Astrocyte of the spinal cord (primary cell): ENCODE measurements at places on chromosomes 6 and 20.
A peak's percentile ranks its signal among the peaks of the same experiment; 100 is the strongest.

DNA sequence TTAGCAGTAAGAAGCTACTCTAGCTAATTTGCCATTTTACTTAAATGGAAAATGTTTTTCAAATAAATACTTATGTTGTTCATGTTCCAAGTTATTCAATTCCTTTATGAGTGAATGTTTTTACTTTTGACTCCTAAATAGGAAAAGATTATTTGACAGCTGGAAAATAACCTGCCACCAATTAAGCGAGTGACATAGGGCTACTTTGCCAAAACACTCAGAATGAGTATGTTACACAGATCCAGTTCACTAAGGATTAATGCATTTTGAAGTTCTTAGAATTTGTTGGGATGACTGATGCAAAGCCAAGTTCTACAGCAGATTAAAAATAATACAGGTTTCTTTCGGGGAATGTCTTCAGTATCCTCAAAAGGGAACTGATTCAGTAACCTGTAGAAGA, 144.4 kb downstream of the ADGRG6 start:
- DNase-seq: no peak

- no peak for DNase-seq
Measured at GRCh38 chr20:42432496-42433334, 757.0 kb downstream of the PTPRT start.

GRCh38 chr6:158284876-158285655, 27.2 kb upstream of the TULP4 start:
- DNase-seq: peak; percentile 15

GRCh38 chr6:112214739-112215269, 39.6 kb downstream of the LAMA4 start:
- DNase-seq: no peak

DNA sequence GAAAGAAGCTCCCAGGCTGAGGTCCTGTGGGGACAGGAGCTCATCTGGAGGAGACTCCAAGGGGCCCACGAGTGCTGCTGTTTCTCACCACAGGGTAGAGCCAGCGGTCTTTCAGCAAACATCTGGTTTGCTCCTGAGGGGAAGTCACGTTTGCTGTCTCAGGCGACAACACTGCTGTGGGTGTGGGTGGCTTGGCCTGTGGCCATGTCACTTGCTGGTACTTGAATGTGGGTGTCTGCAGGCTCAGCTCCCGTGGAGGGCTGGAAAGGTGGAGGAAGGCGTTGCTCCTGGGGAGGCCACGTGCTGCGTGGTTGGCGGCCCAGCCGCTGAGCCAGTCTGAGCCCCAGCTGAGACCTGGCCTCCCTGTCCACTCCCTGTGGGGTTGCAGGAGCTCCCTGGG, 52.8 kb upstream of the MPC1 start:
- DNase-seq: no peak

GRCh38 chr6:43669922-43670622, 17.5 kb downstream of the MRPS18A start:
- DNase-seq: no peak

DNA sequence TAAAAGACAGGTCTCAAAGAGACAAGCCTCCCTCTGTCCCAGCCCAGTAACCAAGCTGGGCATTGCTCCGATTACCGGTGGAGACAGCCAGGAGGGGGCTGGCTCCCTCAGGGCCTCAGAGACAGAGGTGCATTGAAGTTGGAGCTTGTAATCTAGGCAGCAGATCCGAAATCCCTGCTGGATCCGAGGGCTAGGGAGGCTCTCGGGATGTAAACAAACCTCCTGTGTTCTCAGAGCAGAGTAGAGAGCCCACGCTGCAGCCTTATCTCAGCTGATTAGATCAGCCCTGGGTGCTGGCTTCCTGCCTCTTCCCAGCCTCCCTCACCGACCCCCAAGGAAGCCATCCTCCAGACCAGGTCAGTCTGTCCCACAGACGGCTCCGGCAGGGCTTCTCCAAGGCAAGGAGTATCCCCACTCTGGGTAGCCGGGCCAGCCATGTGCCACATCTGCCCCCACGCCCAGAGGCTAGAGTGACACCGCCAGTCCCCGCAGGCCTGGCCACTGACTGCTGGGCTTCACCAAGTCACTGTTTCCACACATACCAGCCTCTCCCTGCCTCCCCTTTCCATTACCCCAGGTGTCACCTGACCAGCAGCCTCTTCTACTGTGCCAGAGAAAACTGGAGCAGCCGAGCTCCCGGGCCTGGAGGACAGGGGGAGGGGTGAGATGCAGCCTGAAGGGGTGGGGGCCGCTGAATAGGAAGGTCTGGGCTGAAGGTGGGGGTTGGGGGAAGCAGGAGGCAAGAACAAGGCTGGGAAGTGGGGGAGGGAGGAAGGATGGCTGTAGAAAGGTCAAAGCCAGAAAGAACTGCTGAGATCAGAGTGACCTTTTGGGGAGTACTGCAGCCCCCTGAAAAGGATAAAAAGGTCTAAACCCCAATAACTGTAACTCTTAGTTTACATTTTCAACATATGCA, 6.0 kb downstream of the SDC4 start:
- DNase-seq: peak; percentile 47

GRCh38 chr6:7441048-7441775, 51.6 kb downstream of the RIOK1 start:
- no peak for DNase-seq

- DNase-seq: no peak
Measured at GRCh38 chr6:17277256-17277655, 3.9 kb upstream of the RBM24 start.

- no peak for DNase-seq
Measured at GRCh38 chr6:77095936-77096627, 367.2 kb downstream of the HTR1B start.

DNA sequence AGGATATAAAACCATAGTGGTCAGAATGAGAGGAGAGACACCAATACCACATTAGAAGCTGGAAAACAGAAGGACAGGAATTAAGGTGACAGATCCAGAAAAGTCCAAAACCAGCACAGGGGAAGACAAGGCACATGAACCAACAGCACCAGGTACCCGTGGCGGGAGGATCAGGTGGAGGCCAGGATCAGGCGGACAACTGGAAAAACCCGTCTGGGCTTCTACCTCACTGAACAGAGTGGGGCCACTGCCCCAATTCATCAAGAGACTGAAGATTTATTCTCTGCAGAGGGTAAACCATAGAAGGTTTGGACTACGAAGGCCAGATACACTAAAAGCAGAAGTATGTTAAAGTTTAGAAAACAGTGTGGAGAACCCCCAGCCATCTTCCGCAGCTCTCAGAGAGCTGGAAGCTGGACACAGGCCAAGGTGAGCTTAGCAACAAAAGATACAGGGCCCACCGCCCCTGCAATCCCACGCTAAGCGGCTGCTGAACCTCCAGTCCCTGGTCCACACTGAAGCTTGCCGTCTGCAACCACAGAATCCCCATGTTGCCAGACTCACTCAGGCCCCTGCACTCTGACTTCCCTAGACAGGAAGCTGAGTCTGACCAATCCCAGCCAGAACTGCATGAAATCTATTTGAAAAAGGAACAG, 29.9 kb downstream of the ABHD12 start:
- peak; percentile 73 for DNase-seq

GRCh38 chr6:159357211-159357915, 188.2 kb downstream of the FNDC1 start:
- DNase-seq: no peak

- DNase-seq: no peak
Measured at GRCh38 chr20:2327620-2328555, 32.1 kb downstream of the TGM3 start.

GRCh38 chr20:42886046-42886445, 303.7 kb downstream of the PTPRT start:
- no peak for DNase-seq

GRCh38 chr6:101722991-101723579, 329.6 kb downstream of the GRIK2 start:
- peak; percentile 86 for DNase-seq

DNA sequence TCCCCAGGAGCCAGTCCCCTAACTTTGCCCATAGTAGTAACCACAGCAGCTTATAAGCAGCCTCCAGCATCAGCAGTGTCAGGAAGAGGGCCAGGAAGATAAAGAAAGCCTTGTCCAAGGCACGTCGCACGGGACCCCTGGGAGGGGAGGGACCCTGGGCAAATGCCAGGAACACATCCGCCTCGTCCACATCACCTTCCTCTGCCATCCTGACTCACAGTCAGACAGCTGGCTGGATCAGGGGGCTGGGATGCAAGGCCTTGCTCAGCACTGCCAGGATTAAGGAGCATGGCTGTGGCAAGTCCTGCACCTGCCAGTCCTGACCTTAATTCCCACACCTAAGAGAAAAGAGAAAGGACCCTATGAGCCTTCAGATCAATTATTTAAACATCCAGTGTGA, 11.5 kb upstream of the ZBTB22 start:
- no peak for DNase-seq

GRCh38 chr6:23213651-23214050, 644.3 kb downstream of the HDGFL1 start:
- no peak for DNase-seq

GRCh38 chr6:19660123-19660910, 176.9 kb upstream of the ID4 start:
- no peak for DNase-seq

- no peak for DNase-seq
Measured at GRCh38 chr20:44123874-44124535, 63.0 kb downstream of the JPH2 start.

GRCh38 chr6:157244175-157244574, 79.1 kb downstream of the TMEM242 start:
- DNase-seq: no peak

DNA sequence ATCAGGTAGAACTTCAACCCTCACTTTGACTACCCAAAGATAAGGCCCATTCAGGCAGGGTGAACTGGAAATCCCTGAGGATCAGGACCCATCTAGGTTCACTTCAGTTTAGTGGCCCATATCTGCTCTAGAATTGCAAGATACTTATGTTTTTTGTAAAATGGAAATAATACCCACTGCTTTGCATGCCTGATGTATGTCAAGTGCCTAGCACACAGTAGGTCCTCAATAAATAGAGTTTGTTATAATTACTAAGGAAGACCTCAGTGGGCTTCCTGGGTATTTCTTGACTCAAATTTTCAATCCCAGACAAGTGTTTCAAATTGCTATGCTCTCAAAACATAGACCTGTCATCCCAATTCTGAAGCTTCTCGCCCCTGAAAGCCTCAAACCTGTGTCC, 32.5 kb downstream of the PIGU start:
- DNase-seq: no peak

- no peak for DNase-seq
Measured at GRCh38 chr20:43320536-43320935, 130.8 kb upstream of the PTPRT start.

- no peak for DNase-seq
Measured at GRCh38 chr20:60215816-60216730, 257.9 kb downstream of the CDH26 start.

DNA sequence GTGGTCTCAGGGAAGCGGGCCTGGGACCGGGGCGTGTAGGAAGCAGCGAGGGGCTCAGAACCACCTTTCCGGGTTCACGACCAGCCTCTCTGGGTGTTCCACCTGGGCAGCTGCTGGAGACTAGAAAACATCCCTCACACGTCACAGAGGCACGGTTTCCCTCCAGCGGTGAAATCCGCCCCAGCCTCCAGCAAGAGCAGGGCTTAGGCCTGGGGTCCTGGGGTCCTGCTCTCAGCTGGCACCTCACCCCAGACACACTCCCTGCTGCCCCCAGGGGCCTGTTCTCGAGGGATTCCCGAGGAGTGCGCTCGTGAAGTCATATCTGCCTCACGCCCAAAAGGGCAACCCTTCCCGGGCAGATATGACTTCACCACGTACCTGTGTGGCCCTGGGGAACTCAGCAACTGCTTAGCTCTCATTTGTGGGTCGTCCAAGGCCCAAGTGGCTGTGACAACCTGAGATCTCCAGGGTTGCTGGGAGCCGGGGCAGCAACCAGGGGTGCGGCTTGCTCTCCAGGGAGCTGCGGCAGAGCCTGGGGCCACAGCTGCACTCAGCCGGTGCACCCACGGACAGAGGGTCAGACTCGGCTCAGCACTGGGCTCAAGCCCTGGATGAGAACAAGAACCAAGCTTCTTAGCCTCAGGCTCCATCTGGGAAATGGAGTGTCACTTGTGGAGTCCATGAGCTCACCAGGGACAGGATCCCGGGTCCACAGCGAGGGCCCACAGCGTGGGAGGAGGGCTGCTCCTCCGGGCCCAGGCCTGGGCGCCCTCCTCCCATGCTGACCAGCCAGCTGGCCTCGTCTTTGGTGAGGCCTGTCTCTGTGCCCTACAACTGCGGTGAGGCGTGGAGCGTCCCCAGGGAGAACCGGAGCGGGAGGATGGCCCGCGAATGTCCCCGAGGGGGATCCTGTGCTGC, 661 bp downstream of the FNDC11 start:
- DNase-seq: no peak

- no peak for DNase-seq
Measured at GRCh38 chr20:63735859-63736718, at the start of gene LIME1. Gene LIME1, plus strand, starts transcription at chr20:63736664. Its CDS starts 886 bp downstream, at chr20:63737550.

DNA sequence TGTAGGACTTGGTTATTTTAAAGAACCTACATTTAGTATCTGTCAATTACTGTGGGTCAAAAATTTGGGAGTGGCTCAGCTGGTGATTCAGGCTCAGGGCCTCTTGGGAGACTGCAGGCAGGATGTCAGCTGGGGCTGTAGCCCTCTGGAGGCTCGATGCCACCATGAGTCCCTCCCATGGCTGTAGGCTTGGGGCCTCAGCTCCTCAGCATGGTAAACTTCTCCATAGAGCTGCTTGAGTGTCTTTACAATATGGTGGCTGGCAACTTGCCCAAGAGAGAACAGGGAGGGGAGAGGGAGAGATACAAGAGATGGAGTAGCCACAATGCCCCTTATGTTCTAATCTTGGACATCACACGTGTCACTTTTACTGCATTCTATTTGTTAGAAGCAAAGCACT, 470.4 kb downstream of the CDH26 start:
- DNase-seq: no peak

DNA sequence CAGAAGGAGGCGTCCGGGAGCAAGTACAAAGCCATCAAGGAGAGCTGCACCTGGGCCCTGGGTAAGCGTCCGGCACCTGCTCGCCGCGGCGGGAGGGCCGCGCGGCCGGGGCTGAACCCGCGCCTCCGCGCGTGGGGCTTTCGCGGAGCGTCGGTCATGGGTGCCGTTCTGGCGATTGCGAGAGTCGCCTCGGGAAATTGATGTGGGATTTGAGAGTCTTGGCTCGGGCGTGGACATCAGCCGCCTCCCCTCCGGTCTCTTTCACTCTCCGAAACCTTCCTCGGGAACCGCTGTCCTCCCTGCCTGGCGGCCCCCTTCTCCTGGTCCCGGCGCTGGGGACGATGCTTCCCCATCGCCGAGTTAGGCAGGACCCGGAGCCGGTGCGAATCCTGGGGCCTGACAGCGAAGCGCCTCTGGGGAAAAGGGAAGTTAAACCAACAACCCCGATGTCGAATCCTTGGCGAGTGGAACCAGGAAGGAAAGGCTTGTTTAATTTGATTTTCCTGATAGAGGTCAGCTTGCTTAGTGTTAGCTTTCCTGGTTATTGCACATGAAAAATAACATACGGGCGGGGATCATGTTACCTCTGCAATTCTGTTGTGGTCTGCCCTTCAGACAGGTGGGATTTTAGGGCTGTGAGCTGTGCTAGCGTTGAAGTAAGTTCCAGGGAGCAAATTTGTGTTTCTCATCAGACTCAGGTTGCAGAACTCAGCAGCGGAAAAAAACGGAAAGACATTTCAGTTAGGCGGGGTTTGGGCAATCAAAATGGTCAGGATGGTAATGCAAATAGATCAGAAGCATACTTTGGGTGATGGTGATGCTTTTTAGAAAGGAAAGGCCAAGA, 594 bp downstream of the ARFGEF3 start:
- DNase-seq: peak; percentile 7
